Epithelial cell of esophagus (primary cell): ENCODE measurements at places on chromosomes 1 and 21.

DNA sequence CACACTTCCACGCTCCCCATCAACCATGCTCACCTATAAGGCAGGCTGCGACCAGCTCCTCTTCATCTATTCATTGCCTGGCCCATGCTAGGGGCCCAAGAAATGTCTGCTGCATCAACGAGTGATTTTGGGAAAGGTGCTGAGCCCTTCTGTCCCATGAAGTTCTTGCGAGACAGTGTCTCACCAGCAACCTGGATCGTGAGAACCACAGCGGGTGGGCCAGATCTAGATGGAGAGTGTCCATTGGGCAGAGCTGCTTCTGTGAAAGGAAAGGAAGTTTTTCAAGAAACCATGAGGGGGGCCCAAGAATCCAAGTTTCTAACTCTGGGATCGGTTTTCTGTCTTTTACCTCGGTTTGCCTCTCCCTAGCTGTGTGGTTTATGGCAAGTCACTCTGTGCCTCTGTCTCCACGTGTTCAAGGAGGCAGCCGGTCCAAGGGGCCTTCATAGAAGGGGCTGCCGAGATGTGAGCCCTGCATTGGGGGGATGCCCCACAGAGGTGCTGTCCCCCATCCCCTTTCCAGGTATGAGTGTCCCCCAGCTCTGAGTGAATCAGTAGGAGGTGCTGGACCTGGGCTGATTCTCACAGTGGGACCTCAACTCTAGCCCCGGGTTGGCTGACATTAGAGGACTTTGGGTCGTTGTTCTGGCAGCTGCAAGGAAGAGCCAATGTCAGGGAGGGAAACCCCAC lies 8.3 kb upstream of the PADI1 start:
- no peak for DNase-seq

- no peak for DNase-seq
Measured at GRCh38 chr1:14914351-14914988, 239.1 kb upstream of the TMEM51 start.

GRCh38 chr1:205832326-205832751 lies 17.6 kb downstream of the PM20D1 start:
- no peak for DNase-seq

DNA sequence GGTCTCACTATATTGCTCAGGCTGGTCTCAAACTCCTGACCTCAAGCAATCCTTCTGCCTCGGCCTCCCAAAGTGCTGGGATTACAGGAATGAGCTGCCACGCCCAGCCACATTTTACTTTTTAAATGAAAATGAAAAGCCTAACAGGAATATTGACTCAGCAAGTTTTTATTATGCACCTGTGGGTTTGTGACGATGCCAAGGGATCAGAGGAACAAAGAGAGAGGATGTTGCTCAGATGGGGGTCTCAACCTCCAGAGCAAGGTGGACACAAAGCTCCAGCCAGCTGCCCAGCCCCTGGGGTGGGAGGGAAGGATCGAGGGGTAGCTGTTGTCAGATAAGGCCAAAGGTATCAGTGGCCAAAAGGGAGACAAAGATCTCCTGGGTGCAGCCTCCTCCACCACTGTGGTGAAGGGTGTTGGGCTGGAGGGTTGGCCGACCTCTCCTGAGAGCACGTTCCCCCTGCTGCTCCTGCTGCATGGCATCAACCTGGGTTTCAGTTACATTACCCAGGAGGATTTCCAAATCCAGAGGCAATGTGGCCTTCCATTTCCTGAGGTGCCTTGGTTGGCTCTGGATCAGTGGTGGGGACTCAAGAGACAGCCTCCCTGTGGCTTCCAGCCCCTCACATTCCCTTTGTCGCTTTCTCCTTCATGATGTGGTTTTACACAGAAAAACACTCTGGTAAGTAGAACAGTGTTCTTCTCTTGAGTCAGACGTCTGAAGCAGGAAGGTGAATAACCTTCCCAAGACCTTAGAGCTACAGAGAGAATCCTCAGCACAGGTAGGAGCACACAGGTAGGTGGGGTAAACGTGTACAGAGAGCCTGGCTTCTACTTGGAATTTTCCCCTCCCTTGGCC lies 34.2 kb downstream of the ZNF496 start:
- no peak for DNase-seq

DNA sequence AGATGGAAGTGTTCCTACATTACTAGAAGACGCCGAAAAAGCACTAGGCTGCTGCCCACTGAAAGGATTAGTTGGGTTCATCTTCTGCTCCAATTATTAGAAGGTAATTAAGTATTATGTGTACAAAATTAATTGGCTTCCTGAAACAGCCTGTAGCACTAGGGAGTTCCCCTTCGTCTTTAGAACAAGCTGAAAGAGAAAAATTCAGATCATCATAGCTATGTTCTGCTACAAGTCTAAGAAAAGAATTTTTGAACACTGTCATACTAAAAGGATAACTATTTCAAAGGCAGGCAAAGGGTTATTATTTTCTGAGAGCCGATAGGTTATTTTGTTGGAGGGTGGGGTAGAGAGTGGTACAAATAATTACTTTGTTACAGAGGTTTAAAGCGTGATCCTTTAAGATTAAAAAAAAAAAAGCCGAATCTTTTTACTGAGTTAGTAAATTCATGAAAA lies at the start of gene MCM3AP:
Gene MCM3AP, minus strand, starts transcription at position 406 of the 456 bp plus-strand sequence. Its CDS starts 325 bp downstream, at position 81.
- no peak for DNase-seq

DNA sequence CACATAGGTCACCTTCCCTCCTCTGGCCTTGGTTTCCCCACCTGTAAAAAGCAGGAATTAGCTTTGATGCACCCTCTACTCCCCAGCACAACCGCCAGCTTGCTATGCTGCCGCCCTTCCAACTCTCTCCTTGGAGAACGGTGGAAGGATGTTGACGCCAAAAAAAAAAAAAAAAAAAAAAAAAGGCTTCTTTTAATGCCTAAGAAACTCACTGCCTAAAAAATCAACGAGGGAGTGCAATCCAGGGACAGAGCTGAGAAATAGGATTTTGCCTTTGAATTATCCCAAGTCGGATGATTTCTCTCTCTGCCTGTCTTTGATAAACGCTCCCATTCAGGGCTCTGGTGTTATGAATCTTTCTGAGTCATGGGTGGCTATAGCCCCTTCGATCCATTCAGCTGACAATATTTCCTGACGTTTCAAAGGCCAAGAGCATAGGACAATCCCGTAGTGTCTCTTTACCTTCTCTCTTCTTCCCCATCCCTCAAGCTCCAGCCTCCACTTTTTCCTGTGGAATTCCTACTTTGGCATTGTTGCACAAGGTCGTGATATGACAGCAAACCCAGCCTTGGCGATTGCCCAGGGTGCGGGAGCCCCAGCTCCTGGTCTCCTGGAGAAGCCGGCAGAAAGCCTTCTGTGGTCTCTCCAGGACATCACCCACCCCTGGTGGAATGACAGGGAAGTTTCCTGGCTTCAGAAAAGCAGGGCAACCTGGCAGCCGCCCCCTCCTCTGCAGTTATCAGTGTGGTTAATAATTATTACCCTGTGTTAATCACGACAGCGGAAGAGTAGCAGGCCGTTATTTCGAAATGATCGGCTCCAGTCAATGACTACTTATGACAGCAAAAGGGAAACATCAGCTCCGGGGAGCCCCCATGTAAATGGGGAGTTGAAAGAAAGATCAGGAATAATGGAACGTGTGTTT lies 8.0 kb upstream of the PLXNA2 start:
- no peak for DNase-seq

- DNase-seq, result peak; percentile 89
Measured at GRCh38 chr21:26506956-26507355, 66.1 kb downstream of the CYYR1 start.

GRCh38 chr1:10606064-10606463 lies 131.3 kb downstream of the PEX14 start:
- DNase-seq, result no peak

DNA sequence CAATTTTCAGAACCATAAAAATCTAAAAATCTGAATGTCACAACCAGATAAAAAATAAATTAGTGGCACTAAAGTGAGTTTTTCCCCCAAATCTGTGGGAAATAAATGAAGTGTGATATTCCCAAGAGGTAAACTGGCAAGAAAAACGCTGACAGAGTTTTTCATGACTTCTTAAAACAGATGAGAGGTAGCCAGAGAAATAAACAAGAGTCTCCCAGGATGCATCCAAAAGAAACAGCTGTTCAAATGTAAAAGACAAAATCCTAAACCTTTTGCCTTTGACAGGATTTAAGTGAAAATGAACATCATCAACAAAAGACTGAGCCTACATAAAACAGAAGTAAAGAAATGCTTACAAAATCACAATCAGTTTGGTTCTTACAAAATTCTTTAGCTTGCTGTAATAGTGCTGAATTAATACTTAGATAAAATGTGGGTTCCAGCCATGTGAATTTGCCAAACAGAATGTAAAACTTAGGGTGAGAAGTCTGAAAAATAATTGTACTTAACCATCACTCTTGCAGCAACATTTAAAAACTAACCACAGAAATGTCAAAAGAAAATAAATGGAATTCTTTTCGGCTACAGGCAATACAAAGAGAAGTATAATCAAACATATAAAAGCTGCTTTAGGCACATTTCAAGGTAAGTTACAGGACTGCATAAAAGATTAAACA lies 133.6 kb downstream of the EIF4G3 start:
- DNase-seq, result no peak

- no peak for DNase-seq
Measured at GRCh38 chr1:7052701-7053100, 267.4 kb downstream of the CAMTA1 start.

- peak; percentile 38 for DNase-seq
Measured at GRCh38 chr1:32496127-32496526, 31.3 kb downstream of the ZBTB8B start.

- DNase-seq, result no peak
Measured at GRCh38 chr1:30982937-30983336, 74.4 kb upstream of the SDC3 start.

GRCh38 chr21:19908390-19908789 lies 1089.8 kb upstream of the NCAM2 start:
- DNase-seq, result no peak

- DNase-seq, result no peak
Measured at GRCh38 chr1:62139410-62139809, 55.2 kb upstream of the L1TD1 start.

DNA sequence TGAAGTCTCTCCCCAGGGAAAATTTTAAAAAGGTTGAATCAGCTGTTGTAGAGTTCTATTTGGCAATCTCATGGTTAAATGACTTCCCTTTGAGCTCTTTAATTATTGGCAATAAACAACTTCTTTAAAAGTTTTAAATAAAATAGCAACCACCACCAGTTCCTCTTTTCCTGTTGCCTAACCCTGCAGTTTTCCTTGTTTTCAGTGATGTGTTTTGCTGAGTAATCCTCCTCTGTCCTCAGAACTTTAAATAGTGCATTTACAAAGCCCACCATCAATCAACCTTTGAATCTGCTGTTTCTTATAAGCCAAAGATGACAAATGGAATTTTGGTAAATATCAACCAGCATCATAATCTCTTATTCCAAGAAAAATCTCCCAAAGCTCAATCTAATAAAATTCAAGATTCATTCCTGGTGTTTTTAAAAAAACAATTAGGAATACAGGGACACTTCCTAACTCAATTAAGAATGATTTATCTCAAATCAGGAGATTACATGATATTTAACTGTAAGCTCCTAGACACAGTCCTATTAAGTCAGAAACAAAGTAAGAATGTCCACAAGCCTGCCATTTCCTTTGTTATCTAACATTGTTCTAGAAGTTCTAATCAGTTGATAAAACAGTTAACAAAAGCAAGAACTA lies 14.8 kb downstream of the AVPR1B start:
- DNase-seq, result no peak

DNA sequence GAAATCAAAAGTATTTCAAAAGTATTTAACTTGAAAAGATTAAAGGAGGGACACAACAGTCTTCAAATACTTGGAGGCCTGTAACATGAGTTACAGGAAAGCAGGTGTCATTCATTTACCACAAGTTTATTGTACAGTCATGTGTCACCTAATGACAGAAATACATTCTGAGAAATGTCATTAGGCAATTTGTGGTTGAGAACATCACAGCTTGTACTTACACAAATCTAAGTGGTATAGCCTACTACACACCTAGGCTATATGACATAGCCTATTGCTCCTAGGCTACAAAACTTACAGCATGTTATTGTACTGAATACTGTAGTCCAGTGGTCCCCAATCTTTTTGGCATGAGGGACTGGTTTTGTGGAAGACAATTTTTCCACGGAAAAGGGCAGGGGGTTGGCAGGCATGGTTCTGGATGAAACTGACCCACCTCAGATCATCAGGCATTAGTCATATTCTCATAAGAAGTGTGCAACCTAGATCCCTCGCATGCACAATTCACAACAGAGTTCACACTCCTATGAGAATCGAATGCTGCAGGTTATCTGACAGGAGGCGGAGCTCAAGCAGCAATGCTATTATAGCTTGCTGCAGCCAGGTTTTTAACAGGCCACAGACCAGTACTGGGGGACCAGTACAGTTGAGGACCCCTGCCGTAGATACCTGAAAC lies 25.0 kb upstream of the PHTF1 start:
- DNase-seq, result peak; percentile 43

DNA sequence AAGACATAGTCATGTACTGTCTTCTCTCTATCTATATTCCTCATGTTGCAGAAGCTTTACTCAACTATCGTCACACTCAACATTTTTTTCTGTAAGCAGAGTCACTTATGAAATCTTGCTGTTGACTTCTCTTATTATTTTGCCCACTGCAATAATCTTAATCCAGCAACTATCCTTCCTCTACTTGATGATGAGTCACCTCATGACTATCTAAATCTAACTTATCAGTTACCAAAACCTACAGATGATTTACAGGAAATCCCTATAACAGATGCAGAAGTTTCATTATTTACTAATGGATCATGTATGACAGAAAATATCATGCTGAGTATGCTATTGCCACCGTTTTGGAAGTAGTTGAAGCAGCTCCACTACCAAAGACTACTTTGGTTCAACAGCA lies 378.9 kb downstream of the DUSP10 start:
- no peak for DNase-seq

DNA sequence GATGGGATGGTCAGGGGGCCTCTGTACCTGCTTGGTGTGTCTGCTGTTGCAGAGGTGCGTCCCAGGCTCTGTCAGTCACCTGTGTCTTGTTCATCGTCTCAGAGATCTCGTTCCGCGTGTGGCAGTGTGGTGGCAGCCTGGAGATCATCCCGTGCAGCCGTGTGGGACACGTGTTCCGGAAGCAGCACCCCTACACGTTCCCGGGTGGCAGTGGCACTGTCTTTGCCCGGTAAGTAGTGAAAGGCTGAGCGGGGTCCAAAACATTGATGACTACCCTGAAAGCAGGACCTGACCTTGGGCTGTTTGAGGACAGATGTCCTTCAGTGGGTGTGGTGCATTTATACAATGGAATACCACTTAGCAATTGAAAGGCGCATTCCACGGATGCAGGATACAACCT lies 171.0 kb downstream of the PGBD5 start:
- no peak for DNase-seq

DNA sequence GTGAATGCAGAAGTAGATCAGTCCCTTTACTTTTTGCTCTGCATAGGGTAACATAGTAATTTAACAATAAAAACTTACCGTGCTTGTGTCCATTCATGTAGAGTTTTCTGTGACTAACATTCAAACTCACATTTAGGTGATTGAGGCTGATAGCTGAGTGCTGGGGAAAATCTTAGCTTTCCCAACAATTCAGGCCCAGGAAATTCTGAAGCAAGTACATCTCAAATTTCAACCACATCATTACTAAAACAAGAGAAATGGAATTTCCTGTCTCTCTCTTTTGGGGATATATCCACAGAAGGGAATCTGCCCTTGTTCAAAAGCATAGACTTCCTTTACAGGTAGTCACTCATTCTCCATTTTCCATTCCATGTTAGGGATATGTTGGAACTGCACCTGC lies 33.1 kb upstream of the C1orf146 start:
- DNase-seq, result peak; percentile 73
